Stimulated activated CD8-positive, alpha-beta memory T cell treated with anti-CD3 and anti-CD28 coated beads, Interleukin-2, amount 100 ng/mL, for 1 hour (primary cell): ENCODE measurements at places on chromosomes 5 and 9.

- no peak for DNase-seq
Measured at GRCh38 chr9:98310752-98311392, 55.4 kb upstream of the TBC1D2 start.

- DNase-seq, result no peak
Measured at GRCh38 chr9:27427272-27427643, 96.8 kb upstream of the IFNK start.

DNA sequence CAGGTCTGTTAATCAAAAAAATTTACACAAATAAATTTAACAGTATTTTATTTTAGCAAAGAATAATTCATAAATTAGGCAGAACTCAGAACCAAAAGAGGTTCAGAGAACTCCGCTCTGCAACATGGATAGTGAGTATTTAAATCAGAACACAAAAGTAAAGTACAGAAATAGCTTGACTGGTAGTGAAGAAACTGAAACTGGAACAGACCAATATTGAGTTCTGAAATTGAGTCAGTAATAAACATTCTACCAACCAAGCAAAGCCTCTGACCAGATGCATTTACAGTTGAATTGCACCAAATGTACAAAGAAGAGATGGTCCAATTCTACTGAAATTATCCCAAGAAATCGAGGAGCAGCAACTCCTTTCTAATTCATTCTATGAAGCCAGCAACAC lies 1542.8 kb downstream of the EFNA5 start:
- no peak for DNase-seq

GRCh38 chr9:88922091-88922490 lies 69.2 kb upstream of the S1PR3 start:
- no peak for DNase-seq

- DNase-seq, result no peak
Measured at GRCh38 chr9:92507496-92507895, 25.2 kb upstream of the ASPN start.

DNA sequence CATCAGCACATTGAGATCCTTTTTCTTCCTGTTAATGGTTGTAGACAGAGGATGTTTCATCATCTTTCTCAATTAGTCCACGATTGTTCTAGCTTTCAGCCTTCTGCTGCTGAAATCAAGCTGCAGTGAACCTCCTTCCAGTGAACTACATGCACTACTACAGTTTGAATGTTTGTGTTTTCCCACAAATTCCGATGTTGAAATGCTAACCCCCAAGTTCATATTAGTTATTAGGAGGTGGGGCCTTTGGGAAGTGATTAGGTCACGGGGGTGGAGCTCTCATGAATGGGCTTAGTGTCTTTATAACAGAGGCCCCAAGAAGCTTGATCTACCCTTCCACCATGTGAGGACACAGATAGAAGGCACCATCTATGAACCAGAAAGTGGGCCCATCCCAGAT lies 32.9 kb downstream of the NSG2 start:
- no peak for DNase-seq

GRCh38 chr9:14437354-14438231 lies 123.7 kb upstream of the NFIB start:
- DNase-seq, result no peak

DNA sequence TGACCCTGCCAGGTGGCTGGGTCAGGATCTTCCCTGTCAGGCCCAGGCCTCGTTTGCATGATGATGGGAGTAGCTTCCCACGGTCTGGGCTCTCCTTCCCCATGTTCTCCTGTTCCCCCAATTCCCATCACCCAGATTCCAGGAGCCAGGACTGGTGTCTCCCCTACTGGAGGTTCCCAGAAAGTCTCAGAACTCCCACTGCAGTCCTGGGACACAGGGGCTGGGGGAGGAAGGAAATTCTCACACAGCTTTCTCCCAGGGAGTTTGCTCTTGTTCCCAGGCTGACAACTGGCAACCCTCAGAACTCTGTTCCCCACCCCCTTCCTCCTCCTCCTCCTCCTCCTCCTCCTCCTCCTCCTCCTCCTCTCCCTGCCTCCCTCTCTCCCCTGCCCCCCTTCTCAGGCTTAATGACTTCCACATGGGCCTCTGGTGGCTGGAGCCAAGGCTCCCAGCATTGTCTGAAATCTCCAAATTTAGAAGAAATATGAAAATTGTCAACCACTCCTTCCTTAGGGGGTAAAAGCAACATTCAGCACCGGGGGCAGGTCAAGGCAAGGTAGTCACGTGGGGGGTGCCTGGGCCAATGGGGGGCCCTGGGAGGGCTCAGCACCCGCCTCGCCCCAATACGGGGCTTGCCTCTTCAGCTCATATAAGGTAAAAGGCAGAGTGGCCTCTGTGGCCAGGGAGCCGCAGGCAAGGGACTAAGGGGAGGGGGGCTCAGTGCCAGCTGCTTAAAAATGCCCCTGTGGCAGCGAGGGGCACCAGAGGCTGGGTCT lies 27.3 kb upstream of the IL17B start:
- DNase-seq, result no peak

GRCh38 chr5:111518777-111519176 lies 6.4 kb upstream of the STARD4 start:
- no peak for DNase-seq

GRCh38 chr5:66546541-66546940 lies 49.7 kb upstream of the MAST4 start:
- no peak for DNase-seq

GRCh38 chr9:124140941-124141568 lies 116.7 kb upstream of the NEK6 start:
- no peak for DNase-seq

- DNase-seq, result no peak
Measured at GRCh38 chr9:131264231-131264630, 12.1 kb downstream of the FAM78A start.

DNA sequence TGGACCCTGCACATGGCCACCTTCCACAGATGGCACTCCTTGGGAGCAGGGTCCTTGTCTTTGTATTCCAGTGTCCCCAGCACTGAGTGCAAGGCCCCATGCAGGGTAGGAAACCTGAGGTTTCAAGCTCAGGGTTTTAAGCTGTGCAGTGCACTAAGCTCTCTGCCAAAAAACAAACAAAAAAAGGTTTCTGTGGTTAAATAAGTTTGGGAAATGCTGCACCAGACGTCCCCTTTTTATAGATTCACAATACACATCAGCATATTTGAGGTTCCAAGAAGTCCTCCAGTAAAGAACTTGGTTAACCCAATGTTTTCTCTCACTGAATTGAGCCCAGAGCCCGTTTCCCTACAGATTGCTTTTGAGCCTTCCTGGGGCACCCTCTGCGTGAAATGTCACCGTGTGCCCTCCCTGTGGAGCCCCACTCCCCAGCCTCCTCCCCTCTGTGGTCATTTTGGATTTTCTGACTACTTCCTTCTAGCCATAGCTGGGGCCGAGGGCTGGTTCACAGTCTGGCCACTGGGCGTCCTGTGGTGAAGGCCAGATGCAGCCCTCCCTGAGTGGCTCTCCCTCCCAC lies 17.1 kb downstream of the DELE1 start:
- DNase-seq, result no peak

GRCh38 chr5:170747851-170748250 lies 35.7 kb upstream of the GABRP start:
- no peak for DNase-seq
